CD4-positive, alpha-beta T cell treated with Interleukin-10 for 1 hour (primary cell): ENCODE measurements at places on chromosomes 4 and X.

GRCh38 chrX:826448-826847 is 195.9 kb downstream of the SHOX start:
- no peak for DNase-seq

GRCh38 chr4:108060686-108061321 is 71.1 kb downstream of the HADH start:
- no peak for DNase-seq

GRCh38 chrX:9888953-9889470 is 78.1 kb upstream of the CLDN34 start:
- no peak for DNase-seq

- no peak for DNase-seq
Observed at GRCh38 chr4:147078875-147079658, 133.4 kb upstream of the TTC29 start.

GRCh38 chr4:73984736-73985527 is 3.1 kb downstream of the PPBP start:
- no peak for DNase-seq

DNA sequence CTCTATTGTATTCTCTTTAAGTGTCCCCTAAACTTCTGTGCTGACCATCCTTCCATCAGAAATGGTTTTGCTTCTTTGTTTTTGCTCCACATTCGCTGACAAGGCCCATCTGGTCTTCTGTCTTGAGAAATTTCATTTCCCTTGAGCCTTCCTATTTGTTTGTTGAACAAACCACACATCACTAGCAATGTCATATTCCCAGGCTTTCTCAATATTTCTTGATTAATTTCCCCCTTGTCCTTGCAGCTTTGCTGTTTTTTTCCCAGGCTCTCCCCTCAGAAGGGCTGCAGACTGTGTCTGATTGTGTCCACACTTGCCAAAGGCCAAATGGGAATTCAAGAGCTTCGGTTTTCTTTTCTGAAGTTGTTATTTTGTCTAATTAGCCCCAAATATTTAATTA is 158.9 kb downstream of the MID1IP1 start:
- DNase-seq = no peak

DNA sequence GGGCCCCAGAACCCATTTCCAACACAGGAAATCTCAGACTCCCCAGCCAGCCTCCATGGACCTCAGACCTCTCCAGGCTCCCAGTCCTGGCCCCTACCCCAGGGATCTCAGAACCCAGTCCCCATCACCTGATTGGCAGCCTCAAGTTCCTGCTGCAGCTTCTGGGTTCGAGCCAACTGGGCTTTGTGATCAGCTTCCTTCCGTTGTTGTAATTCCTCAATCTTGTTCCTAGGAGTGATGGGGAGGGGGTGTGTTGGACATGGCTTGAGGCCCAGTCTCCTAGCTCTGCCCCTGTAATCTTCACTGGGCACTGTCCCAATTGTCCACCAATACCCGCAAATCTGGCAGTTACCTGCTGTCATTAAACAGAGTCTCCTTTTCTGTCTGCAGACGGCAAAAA is 12.6 kb downstream of the GRIPAP1 start:
- DNase-seq = no peak

DNA sequence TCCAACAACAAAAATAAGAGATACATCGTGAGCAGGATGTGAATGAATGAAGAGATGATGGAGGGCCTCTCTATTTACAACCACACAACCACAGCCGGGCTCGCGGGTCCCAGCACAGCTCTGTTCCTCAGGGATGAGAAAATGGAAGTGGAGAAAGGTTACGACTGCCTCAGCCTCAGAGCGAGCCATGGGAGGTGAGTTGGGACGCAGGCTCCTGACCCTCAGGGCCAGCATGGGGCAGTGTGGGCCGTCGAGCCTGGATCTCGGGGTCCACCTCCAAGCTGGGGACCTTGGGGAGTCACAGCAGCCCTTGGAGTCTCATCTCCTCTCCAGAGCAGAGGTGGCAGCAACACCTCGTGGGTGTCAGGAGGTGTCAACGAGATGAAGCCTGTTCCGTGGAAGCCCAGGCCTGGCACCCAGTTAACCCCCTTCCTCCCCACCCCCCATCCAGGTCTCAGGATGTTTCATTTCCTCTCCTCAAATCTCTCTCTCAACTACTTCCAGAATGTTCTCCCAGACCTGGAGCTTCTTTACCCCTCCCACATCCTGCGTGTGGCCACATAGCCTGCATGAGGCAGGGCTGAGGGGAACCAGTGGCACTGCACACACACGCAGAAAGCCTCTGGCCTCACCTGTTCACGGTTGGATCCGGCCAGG is 25.9 kb downstream of the C4orf50 start:
- no peak for DNase-seq

GRCh38 chr4:6847178-6847577 is 62.4 kb upstream of the TBC1D14 start:
- DNase-seq = no peak

- no peak for DNase-seq
Observed at GRCh38 chrX:39462835-39463234, 634.9 kb downstream of the BCOR start.

- no peak for DNase-seq
Observed at GRCh38 chr4:124641715-124642381, 70.7 kb downstream of the ANKRD50 start.

DNA sequence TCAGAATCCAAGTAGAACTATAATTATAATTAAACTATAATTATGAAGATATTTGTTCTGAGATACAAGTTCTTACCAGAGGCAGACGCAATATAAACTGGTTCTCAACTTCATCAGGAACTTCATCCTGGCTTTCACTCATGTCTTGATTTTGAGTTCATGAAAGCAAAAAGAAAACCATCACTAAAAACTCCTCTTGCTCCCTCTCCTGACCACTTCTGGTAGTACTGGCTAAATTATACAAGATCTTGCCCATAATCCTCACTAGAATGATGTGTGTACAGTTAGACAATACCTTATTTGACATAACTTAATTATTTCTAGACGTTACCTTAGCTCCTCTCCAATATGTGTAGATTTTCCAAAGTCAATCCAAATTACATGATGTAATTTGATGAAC is 3.7 kb downstream of the TAF7L start:
- peak; percentile 36 for DNase-seq

GRCh38 chrX:153933748-153934147 is 1.1 kb downstream of the NAA10 start:
- DNase-seq = no peak

- DNase-seq = peak; percentile 67
Observed at GRCh38 chr4:3346146-3346545, 53.3 kb downstream of the RGS12 start.

- DNase-seq = no peak
Observed at GRCh38 chrX:2449135-2449886, 51.5 kb downstream of the DHRSX start.

- no peak for DNase-seq
Observed at GRCh38 chr4:53563824-53564223, 27.5 kb downstream of the LNX1 start.

DNA sequence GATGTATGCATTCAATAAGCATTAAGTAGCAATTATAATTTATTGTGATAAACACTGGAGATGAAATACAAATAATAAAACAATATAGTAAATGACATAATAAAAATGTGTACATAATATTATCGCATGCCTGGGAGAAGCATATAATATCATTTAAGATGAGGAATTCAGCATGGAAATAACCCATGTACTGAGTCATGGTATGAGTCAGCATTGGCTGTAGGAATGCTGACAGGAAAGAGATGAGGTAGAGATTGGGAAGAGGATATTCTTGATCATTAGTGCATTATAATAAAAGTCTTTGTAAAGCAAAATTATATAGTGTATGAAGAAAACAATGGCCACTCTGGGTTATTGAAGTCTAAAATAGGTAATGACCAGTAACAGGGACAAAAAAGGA is 82.8 kb downstream of the MAGEB10 start:
- no peak for DNase-seq

- DNase-seq = peak; percentile 87
Observed at GRCh38 chr4:73222466-73223257, 35.9 kb downstream of the ANKRD17 start.

- no peak for DNase-seq
Observed at GRCh38 chr4:173866322-173867026, 336.4 kb upstream of the HAND2 start.

DNA sequence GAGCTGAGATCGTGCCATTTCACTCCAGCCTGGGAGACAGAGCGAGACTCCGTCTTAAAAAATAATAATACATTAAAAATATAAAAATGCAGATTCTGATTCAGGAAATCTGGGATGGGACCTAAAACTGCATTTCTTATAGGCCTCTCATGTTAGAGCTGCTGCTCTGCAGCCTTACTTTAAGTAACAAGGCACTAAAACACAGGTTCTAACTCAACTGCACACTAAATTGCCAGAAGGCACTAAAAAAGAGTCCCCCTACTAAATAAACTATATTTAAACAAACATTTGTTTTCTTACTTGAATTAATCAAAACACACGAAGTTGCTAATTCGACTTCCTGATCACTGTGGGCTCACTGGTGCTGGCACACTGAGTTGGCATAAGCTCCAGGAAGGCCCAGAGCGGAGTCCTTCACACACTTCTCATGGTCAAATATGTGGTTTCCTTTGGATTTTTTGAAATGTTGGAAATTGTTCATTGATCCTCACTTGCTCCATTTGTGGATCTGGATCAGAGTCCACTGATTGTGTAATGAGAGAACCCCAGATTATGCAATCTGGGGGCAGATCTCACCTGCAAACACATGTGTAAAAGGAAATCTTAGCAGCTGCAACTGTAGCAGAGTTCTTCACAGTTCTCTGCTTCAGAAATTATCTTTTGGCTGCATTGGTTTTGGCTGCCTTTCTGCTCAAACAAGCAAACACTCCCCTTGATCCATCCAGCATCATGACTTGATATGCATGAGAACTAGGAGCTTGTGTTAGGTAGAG is 59.3 kb downstream of the AFF1 start:
- DNase-seq = no peak

DNA sequence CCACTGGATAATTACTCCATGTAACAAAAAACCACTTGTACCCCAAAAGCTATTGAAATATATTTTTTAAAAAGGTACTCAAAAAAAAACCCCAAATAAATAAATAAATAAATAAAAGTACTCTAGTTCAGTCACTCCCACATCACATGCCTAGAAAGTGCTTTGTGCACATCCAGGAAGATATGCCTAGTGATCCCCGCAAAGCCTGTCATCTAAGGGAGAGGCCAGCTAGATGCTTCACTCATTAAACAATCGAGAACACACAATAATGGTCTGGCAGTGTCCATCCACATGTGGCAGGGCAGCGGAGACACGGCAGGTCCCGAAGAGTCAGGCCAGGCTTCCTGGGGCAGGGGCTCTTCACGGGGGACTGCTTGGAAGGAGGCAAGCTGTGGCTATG is 47.6 kb downstream of the RAB33B start:
- no peak for DNase-seq

- DNase-seq = no peak
Observed at GRCh38 chrX:115533485-115533884, 27.5 kb upstream of the PLS3 start.

DNA sequence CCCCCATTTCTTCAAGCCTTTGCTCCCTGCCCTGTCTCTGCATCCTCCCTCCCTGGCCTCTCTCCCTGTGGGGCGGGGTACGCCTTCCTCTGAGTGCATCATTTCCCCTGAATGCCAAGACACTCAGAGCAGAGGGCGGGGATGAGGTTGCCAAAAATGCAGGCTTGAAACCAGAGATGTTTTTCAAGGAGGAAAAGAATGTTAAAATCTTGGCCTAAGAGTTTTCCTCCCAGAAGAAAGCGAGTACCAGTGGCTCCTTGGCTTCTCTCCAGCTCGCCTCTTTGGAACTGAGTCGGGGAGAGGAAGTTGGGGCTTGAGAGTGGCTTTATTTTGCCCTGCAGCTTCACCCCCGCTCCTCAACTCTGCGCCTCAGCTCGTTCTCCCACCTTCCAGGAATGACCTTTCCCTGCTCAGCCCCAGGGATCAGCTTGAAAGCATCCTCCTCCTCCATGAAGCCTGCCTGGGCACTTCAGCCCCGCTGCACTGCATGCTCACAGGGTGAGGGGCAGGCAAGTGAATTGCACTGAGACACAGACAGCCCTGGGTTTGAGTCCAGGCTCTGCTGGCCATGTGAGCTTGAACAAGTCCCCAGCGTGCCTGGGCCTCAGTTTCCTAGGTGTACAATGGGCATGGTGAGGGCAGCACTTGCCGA is 57.5 kb upstream of the SORCS2 start:
- DNase-seq = no peak

DNA sequence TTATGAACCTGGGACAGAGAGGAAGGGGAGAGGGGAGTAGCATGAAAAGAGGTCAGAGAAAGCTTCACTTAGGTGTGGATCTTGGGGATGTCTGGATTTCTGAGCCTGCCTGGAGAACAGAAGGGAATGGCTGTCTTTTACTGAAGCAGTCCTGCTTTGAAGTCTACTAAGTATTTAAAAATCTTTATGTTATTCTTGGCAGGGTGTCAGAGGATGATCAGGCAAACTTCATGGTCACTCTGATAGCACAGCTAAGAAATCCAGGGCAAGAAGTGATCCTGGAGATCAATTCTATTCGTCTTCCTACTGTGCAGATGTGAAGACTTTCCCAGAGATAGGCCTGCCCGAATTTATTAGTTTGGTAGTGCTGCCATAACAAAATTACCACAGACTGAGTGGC is 464.4 kb upstream of the BOD1L1 start:
- DNase-seq = no peak

GRCh38 chr4:10731690-10732089 is 47.1 kb upstream of the CLNK start:
- DNase-seq = no peak

- peak; percentile 2 for DNase-seq
Observed at GRCh38 chr4:123856689-123857545, 460.3 kb downstream of the SPRY1 start.

DNA sequence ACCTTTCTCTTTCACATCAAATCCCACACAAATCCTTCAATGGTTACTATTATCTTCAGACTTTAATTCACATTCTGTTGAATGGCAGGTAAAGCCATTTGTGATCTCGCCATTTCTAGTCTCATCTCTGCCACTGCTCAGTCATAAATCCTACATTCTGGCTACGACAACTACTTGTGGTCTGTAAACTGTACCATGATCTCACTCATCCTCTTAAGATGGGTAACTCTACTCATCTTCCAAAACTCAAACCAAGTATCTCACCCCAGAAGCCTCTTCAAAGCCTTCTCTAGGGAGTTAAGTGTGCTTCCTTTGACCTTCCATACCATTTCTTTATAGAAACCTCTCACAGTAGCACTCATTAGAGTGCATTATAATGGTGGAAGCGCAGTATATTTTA is 101.8 kb downstream of the NEK1 start:
- DNase-seq = no peak

DNA sequence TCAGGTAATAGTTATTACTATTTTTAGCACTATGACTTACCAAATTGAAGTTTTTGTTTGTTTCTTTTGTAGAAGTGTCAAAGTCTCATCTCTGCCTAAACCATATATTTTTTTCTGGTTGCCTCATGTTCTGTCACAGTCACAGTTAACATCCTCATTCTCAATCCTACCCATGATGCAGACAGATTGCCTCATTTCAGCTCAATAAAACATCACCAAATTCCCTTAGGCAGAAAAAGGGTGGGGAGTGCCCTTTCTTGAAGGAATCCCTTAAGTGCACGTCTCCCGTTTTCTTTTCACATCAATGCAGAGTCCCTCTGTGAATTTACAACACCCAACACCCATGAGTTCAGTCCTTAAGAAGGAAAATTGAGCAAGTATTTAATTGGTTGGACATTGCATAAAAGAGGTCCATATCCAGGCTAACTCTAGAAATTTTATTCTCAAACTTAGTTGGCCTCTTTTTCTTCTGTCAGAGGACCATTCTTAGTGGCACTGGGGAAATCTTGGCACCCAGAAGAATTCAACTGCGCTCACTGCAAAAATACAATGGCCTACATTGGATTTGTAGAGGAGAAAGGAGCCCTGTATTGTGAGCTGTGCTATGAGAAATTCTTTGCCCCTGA is 103.7 kb upstream of the BMPR1B start:
- no peak for DNase-seq
